ENCODE measurements at places on chromosomes 6 and 20.

DNA sequence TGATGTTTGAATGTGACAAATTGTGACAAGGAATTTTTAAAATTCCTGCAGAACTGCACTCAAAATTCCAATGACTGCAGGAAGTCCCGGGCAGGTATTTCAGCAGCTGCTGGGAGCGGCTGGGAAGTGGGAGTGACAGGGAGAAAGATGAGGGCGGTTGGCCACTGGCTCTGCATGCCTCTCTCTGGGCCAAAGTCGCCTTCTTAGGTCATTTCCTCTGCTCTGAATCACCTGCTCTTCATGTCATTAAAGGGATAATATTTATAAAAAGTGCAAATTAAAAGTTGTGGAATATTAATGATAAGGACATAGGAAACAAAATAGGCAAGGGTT is 43.9 kb downstream of the RAMACL start:
- no peak for DNase-seq

- no peak for DNase-seq
Measured at GRCh38 chr20:52160049-52160570, 31.5 kb downstream of the ZFP64 start.

DNA sequence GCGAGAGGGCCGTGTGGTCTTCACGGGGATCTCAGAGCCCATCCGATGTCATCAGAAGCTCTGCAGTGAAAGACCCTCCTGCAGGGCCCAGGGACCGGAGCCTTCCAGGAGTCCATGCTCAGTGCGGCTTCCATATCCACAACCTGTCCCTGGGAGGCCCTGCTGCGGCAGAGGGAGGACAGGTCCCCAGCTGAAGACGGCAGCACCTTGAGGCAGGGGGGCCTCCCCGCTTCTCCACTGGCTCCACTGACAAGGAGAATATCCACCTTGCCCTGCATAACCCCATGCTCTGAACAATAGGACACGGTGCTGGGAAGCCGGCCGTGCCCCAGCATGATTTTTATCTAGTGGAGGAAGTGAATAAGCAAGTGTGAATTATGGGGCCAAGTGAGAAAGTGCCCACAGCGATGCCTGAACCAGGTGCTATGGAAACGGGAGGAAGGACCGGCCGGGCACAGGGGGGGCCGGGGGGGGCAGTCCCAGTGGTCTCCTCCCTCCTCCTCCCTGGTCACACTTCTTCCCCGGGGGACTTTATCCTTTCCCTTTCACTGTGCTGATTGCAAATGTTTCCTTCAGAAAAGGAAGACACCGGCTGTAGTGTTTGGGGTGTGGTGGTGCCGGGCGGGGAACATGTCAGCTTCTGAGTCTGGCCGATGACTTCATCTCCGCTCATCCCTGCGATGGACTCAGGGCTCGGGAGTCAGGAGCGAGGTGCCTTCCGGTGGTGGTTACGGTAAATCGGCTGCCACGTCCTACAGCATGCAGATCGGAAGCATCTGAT is 225.1 kb downstream of the ERMARD start:
- DNase-seq, result no peak

- DNase-seq, result no peak
Measured at GRCh38 chr6:156950531-156950930, 173.4 kb downstream of the ARID1B start.

Data from stimulated activated CD4-positive, alpha-beta T cell treated with anti-CD3 and anti-CD28 coated beads, TNF-alpha, amount 100 ng/mL, for 4 hours (primary cell).